ENCODE measurements at places on chromosomes 7 and 10.

DNA sequence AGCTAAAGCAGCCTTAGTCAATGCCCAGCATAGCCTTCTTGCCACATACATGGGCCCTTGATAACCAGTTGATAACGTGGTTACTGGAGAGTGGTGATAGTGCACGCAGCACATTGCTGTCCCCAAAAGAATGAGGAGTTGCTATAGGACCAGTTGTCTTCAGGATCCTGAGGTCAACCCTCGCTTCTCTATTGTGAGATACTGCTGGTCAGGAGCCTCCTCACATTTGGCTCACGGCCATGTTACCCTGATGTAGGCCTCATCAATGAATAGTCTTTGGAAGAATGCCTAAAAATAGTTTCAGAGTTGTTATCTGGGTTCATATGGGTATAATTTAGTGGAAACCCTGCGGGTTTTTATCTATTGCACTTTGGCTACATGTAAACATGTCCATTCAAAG is 230.7 kb downstream of the VTI1A start:
- no peak for DNase-seq

- DNase-seq, result no peak
Measured at GRCh38 chr7:36969376-36969775, 245.1 kb upstream of the AOAH start.

- no peak for DNase-seq
Measured at GRCh38 chr7:54349229-54349628, 192.9 kb upstream of the VSTM2A start.

- DNase-seq, result no peak
Measured at GRCh38 chr10:129761197-129761972, 202.7 kb downstream of the EBF3 start.

GRCh38 chr7:110808361-110808760 is 282.6 kb upstream of the LRRN3 start:
- no peak for DNase-seq

- no peak for DNase-seq
Measured at GRCh38 chr7:85164376-85164775, 22.5 kb downstream of the SEMA3D start.

DNA sequence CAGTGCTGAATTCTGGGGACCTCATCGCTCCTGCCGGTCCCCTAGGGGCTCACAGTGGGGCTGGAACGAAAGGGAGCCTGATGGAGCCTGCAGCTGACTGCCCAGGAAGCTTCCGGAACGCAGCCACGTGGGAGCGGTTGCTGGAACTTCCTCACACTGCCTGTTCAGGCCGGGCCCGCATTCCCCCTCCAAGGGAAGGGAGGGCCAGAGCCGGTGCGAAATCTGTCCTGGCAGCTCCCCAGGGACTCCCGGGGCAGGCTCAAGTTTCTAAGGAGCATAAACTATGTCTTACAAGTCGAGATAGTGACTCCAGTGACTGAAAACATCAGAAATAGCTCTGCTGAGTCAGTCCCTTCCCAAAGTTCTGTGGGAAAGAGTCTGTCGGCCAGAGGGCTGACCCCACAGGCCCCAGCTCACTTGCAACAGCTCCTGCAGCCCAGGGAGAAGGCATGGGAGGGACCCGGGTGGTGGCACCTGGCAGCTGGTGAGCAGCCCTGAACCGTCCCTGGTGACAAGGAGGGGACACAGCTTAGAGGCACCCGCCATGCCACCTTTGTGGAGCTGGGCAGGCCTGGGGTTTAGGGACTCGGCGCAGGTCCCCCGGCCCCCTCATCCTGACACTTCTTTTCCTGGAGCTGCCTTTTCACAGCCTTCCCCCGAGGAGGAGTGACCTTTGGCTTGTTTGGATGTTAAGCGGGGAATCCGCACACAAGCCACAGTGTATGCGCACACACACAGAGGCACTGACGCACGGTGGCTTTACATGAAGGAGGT is 47.6 kb downstream of the PDGFA start:
- DNase-seq, result peak; percentile 10

DNA sequence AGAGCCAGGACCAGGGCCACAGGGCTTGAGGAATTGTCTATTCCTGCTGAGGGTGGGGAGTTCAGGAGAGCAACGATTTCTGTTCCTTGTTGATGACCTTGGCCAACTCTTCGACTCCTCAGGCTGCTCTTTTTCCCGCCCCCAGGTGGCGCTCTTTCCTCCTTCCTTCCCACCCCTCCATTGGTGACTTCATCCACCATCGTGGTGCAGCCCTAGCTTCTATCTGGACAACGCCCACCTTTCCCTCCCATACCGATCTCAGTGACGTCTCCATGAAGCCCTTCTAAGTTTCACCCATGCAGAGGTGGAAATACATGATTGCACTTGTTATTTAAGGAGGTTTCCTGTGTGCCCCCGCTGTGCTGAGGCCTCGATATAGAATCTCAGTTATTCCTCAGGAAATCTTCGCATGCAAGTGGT is 22.1 kb upstream of the CARD11 start:
- peak; percentile 79 for DNase-seq

DNA sequence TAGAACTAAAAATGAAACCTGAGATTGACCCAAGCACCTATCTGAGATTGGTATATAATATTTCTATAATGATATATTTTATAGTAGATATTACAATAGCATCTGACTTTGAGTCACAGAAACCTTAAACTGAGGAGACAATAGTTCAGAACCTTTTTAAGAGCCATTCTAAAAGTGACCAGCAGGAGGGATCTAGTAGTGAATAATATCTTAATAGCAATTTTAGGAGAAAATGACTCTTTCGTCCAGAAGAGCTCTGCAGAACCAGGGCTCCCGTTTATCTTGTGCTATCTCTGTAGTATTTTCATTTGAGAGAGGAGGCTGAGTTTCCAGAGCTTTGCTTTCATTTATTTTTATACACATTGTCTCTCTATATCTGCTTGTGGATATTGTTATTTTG is 68.1 kb downstream of the PODXL start:
- DNase-seq, result no peak

GRCh38 chr10:128095027-128095752 is 31.0 kb downstream of the MKI67 start:
- peak; percentile 34 for DNase-seq

Data from activated CD4-positive, alpha-beta T cell treated with anti-CD3 and anti-CD28 coated beads for 48 hours (primary cell).